Daoy (cell line): ENCODE measurements at places on chromosomes 2 and 18. TPM values are rescaled to one million over a fixed set of nuclear protein-coding genes. Genes with fewer than 3 reads are reported as not detected.

DNA sequence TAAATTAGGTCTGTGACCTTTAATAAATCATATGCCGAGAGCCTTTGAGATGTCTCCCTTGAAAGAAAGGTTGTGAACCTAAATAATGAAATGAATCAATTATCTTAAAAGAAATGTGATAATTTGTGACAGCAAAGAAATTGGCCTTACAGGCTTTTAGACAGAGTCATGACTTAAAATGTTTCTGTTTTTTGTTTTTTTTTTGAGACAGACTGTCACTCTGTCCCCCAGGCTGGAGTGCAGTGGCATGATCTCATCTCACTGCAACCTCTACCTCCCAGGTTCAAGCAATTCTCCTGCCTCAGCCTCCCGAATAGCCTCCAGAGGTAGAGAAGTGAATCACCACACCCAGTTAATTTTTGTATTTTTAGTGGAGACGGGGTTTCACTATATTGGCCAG lies 898.0 kb downstream of the CNTNAP5 start:
- no peak for DNase-seq

- no peak for DNase-seq
Measured at GRCh38 chr2:166068981-166069380, 58.8 kb downstream of the SCN1A start.

GRCh38 chr18:69957747-69958146 lies 10.1 kb upstream of the CD226 start:
- no peak for DNase-seq

The PLB1 gene
- 0.83 and 0.86 TPM in 2 replicates for total RNA-seq

GRCh38 chr2:17813742-17814473 lies 2.4 kb upstream of the MSGN1 start:
- DNase-seq = peak; percentile 64

GRCh38 chr2:104344985-104345384 lies 508.9 kb upstream of the POU3F3 start:
- DNase-seq = no peak

The UBE2F gene
- total RNA-seq = 73.9 and 87.1 TPM in 2 replicates

DNA sequence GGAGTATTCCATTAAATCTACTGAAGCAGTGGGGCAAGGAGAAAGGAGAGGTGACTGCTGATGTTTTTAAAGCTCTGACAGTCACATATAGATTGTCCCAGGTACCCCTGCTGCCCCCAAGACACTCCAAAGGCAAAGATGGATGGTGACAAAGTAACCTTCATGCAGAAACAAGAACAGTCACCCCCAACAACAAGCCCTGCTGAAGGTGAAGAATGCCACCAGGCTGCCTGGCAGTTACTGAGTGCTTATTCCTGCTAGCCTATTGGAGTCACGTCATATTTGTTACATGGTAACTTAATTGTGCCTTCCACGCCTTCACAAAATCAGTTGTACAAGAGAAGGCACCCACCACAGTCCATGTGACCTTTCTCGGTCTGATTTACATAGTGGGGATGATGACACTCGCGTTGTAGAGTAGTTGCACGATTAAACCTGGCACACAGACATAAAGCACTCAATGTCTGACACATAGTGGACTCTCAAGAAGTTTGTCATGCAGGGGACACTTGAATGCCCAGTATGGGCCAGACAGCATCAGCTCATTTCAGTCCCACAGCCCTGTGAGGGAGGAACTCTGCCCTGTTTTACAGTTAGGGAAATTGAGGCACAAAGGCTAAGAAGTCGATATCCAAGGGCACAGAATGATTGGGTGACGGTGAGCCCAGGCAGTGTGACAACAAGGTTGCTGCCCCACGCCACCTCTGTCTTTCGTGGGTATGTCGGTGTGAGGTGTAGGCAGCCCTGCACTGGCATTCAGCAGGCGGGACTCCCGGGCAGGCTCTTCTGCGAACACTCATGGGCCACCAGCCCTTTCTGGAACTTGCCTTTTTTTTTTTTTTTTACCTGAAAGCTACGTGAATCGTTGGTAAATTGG lies 62.7 kb downstream of the ZCCHC2 start:
- no peak for DNase-seq

The CCDC150 gene
- 12.0 and 12.1 TPM in 2 replicates for total RNA-seq

DNA sequence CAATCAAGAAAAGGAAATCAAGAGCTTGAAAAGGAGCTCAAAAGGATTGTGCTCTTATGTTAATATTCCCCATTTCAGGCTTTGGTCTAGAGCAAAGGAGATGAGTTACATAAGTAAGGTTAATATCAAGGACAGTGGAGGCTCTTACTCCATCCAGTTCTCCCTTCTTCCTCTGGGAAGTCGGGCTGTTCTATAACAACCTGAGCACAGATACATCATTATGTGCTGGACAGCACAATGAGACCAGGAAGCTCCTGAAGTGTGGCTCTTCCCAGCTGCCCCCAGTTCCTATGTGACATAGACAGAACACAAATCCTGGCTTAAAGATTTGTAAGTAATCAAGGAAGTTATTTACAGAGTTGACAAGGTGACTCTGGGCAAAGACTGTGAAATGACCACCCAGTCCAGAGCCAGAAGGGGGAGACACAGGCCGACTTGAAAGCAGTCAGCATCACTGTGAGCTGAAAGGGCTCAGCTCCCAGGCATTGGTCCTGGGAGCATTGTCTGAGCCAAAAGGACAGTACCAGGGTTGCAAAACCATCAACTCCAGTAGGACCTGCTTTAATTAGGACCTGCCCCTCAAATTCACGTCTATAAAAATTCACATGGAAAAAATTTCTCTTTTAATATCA lies 917.6 kb upstream of the ACVR2A start:
- DNase-seq = no peak

- peak; percentile 78 for DNase-seq
Measured at GRCh38 chr2:72892506-72893173, 5.4 kb downstream of the SPR start.

GRCh38 chr2:60413814-60414168 lies 139.7 kb downstream of the BCL11A start:
- no peak for DNase-seq

- no peak for DNase-seq
Measured at GRCh38 chr2:62217970-62218369, 22.1 kb downstream of the B3GNT2 start.

- no peak for DNase-seq
Measured at GRCh38 chr2:170932948-170933347, 3.9 kb downstream of the GORASP2 start.

The ADAM23 gene
- total RNA-seq = 1.1 and 2.5 TPM in 2 replicates

GRCh38 chr2:32363597-32363996 lies 6.8 kb downstream of the BIRC6 start:
- no peak for DNase-seq

GRCh38 chr2:165691615-165692014 lies 102.4 kb downstream of the GALNT3 start:
- peak; percentile 61 for DNase-seq

DNA sequence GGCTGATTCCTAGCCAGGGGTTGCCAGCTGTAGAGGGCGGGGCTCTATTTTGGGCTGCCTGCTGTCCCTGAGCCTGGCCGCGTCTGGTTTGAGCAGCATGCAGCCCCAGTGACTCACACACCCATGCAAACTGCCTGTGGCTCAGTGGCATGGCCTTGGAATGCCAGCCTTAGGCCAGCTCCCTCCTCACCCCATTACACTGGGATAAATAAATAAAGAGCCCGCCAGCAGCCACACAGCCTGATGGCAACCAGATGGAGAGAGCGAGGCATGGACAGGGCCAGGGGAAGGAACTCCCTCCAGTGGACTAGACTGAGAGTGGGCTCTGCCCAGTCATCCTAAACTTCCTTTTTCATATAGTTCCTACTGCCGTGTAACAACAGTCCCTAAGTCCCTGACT lies 18.3 kb downstream of the NHEJ1 start:
- DNase-seq = peak; percentile 96

GRCh38 chr18:6294148-6294784 lies 120.4 kb downstream of the L3MBTL4 start:
- DNase-seq = peak; percentile 25

The VWA3B gene
- 0.77 TPM in 1 of 2 replicates, not detected in the other for total RNA-seq

DNA sequence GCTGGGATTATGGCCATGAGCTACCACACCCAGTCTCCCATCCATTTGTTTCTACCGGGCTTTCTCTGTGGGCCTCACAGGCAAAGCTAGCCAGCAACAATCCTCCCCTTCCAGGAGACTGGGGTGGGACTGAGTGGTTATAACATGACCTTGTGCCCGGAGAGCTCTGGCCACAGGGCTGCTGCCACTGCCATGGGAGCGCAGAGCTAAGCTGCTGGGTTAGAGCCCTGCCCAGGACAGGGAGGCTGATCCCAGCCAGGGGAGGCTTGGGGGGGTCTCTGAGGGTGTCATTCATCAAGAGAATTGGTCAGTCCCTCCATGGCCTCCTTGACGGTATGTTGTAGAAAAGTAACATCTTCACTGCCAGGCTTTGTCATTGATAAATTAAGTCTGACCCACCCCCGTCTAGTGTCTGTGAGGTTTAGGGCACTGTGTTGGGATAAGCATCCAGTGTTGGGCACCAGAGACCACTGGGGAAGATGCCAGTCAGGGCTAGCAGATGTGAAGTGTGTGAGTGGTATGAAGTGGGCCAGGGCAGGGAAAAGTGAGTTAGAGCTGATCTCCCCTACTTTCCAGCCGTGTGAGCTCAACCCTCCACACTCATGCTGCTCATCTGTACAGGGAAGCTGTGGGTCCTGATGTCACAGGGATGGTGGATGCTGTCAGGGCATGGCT lies 368.4 kb upstream of the HS6ST1 start:
- no peak for DNase-seq

- peak; percentile 52 for DNase-seq
Measured at GRCh38 chr2:55419233-55419678, 400 bp downstream of the CCDC88A start.

DNA sequence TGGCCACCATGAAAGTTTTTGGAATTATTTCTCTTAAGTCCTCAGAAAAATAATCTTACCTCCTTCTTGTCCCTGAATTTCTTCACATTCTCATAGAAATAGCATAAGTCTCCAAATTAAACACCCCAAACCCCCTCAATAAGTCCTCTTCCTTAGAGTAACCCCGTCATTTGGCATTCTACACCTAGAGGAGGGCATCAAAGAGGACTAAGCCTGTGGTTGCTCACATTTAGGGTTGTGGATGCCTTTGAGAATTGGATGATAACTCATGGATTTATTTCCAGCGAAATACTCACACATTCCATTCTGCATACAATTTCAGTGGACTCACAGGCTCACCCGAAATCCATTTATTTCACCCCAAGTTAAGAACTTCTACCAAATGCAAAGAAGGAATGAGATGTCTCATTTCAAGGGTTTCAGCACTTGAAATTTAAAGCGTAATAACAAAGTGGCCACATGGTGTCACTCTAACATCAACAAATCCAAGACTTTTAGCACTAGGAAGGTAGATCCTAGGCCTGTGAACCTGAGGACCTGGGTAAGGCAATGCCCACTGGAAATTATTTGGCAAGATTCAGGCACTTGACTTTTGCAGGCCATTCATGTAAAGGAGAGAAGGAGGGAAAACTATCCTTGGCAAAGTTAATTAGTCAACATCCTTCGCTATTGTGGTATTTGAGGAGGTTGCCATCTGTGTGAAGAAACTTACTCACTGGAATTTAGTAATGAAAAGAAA lies 24.6 kb downstream of the DYTN start:
- peak; percentile 46 for DNase-seq

DNA sequence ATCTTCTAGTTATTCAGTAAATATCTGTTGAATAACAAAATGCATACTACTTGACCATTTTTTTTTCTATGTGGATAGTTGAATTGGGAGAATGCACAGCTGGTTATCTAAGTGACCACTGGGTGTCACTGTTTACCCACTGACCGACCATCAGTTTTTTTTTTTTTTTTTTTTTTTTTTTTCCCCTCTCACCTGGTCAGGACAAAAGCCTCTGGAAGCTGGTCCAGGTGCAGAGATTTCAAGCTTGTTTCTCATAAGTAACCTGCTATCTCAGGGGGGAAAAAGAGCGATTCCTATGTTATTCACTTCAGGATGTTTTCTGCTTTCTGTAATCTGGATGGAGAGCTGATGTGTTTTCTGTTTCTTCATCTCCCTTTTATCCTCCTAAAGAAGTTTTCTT lies 256.0 kb downstream of the DCDC2C start:
- DNase-seq = peak; percentile 40

DNA sequence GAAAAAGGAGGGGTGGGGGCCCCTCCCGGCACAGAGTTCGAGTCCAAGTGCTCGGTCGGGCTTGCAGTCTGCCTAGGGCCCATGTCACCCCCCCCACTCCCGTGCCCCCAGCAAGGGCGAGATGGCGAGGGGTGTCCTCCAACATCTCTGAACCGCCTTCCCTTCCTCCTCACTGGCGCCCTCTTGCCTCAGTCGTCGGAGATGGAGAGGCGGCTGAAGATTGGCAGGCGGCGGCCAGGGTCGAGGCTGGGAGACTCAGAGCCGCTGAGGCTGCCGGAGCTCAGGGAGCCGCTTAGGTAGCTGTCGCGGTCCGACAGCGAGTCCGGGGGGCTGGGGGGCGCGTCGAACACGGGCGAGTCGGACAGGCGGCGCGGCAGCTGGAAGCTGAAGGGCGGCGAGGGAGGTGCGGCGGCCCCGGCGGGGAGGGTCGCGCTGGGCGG lies 2.3 kb downstream of the ZFP36L2 start:
- peak; percentile 88 for DNase-seq

The DCDC2C gene
- total RNA-seq = not detected in 2 replicates

The ACTG2 gene
- 0.18 and 0.74 TPM in 2 replicates for total RNA-seq

GRCh38 chr2:85504778-85505261 lies 34.1 kb upstream of the MAT2A start:
- DNase-seq = peak; percentile 97

DNA sequence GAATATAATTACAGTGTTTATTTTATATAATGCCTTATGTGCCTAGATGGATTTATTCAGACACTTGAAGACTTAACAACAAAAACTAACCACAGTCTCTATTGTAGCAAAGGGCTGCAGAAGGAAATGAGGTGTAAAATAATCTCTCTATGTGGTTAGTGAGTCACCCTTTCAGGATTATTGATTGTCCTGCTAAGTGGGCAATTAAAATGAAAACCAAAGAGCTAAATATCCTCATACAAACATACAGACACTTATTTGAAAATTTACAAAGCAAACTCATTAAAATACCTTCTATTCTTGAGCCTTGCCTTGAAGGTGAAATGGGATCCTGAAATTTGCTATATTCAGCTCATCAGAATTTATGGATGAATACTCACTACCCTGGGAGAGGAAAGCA lies 27.7 kb upstream of the DCC start:
- no peak for DNase-seq

The ITGA6 gene
- total RNA-seq = 27.4 and 42.4 TPM in 2 replicates

DNA sequence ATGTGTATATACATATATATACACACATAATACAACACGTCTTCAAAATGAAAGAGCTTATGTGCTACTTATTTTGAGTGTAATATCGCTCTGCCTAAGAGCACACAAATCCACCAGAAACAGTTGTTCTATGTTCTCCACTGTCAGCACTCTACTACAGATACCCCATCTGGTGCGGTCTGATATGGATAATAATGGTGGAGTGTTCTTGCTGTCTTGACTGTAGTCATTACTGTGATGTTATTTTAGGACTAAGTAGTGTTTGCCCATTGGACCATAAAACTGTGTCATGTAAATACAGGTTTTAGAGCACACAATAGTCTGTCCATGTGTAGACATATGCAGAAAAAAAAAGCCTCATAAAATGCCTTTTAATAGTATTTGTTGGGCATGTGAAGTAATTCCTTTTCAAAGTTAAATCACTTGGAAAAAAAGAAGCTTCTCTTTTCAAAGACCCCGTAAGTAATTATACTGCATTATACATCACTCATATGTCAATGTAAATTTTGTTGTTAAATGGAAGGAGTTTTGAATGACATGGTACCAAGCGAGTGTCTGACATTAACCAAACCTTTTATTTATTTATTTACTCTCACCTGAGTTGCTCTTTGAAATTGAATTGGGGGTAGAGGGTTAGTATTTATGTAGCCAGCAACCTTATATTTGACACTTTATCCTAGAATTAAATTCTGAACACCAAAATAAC lies 1249.2 kb upstream of the ZEB2 start:
- DNase-seq = no peak

The KIF1A gene
- total RNA-seq = 15.0 and 16.2 TPM in 2 replicates

The IL1A gene
- total RNA-seq = 26.0 and 29.8 TPM in 2 replicates

- no peak for DNase-seq
Measured at GRCh38 chr2:222938327-222938726, 77.5 kb downstream of the ACSL3 start.
